Vagina (tissue), 2 donors: ENCODE measurements at places on chromosomes 7 and 10. TPM values are rescaled to one million over a fixed set of nuclear protein-coding genes. Genes with fewer than 3 reads are reported as not detected.
A peak's percentile ranks its signal among the peaks of the same experiment; 100 is the strongest.

The FFAR4 gene
- 1.5 TPM for total RNA-seq

- no peak for DNase-seq
These were observed 193.8 kb upstream of the KLF6 start for GRCh38 chr10:3978761-3979160.

DNA sequence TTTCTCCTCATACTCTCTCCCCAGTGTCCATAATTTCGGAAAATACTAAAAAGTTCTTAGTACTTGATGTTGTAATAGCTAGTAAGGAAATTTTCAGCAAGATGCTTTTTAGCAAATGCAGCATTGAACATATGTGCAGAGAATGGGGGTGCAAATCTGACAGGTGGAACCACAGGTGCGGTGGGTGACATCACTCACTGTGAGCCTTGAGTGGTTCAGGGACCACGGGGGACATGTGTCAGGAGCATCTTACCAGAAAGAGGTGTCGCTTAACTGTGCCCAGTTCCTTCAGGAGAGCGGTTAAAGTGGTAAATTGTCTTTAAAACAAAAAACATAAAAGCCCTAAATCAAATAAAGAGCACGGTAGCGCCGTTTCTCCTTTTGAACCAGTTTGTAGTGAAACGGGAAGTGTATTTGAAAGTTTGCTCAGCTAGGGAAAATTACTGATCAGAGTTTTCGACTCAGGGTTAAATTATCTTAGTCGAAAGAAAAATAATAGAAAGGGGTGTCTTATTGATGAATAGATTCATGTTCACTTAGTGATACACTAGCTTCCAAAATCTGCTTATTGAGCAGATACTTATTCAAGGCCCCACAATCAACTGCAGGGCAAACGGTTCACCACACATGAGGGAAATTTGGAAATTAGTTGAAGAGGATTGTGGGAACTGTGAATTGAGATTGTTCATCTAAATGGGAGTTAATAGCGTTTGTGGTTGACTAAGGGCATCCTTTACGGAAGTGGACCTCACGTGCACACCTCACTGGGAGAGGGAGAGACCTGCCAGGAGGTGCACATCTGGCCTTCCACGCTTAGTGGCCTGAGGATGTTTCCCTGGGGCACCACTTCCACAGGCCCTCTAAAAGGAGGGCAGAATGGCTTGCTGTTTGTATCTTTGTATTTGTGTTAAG is 12.7 kb downstream of the CUL1 start:
- DNase-seq = no peak

GRCh38 chr7:135645296-135645904 is 16.9 kb upstream of the STMP1 start:
- no peak for DNase-seq

GRCh38 chr10:84683980-84684740 is 355.8 kb downstream of the CCSER2 start:
- DNase-seq = peak; percentile 67

GRCh38 chr7:158094671-158095226 is 492.9 kb downstream of the PTPRN2 start:
- DNase-seq = no peak

DNA sequence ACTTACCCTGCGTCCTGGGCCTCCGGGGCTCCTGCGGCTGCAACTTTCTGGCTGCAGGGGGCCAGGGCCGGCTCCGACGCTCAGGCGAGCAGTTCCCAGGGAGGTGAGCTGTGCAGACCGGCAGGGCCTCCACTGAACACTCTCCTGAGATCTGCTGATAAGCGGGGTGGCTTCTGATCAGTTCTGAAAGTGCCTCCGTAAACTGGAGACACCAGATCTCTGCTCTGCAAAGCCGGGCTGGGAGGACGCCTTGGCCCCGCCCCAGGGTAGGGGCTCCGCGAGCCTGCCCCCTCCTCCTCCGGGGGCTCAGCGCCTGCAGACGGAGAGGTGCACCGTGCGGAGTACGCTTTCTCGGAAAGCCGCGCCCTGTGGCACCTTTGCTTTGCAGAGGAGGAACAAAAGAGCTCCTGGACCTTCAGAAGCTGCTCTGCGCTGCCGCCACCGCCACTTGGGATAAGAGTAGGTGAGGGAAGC is 141.3 kb upstream of the VKORC1L1 start:
- DNase-seq = no peak

The SPDYE6 gene
- total RNA-seq = not detected

The VIPR2 gene
- total RNA-seq = 11.3 TPM

DNA sequence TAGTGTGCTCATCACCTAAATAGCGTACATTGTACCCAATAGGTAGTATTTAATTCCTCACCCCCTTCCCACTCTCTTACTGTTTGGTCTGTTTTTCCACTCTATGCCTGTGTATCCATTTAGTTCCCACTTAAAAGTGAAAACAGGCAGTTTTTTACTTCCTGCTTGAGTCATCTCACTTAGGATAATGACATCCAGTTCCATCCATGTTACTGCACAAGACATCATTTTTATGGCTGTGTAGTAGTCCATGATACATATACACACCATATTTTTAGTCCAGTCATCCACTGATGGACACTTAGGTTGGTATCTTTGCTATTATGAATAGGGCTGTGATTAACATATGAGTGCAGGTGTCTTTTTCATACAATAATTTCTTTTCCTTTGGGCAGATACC is 10.1 kb downstream of the STK17A start:
- DNase-seq = no peak

DNA sequence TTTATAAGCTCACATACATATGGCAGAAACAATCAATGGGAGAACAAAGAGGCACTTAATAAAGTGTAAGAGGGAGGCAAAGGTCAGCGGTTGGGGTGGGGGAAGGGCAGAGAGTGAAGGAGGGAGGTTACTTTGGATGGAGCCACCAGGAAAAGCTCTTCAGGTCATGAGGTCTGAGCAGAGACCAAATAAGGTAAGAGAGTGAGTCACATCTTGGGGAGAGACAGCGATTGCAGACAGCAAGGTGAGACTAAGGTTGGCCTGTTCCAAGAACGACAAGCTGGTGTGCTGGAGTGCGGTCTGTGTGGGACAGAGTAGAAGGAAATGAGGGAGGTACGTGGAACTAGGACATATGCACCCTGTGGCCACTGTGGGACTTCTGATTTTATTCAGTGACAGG is 74.3 kb upstream of the TOMM7 start:
- no peak for DNase-seq

DNA sequence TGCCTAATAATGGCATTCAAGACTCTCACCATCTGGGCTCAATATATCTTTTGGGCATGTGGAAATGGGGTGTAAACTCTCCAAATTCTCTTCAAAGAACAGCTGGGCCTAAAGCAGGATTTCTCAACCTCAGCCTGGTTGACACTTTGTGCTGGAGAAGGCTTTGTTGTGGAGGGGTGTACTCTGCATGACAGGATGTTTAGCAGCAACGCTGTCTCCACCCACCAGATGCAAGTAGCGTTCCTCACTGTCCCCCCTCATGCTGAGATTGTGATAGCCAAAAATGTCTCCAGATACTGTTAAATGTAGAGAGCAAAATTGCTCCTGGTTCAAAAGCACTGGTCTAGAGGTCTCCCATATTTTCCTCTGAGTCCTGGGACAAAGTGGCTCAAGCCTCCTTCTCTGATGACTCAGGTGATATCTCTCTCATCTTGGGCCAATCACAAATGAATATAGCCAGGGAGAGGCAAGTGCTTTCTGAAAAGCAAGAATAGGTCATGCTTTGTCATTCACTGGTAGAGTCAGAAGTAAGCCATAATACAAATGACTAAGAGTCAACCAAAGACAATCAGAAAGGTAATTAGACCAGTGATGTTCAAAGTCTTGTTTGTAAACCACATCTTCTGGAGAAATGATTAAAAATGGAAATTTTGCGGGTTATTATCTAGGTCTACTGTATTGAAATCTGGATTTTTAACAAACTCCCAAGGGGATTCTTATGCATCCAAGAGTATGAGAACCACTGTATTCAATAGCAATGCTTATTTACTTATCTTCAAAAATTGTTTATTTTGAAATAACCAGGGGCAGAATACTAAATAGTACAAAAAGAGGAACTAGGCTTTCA is 330.8 kb downstream of the PTEN start:
- no peak for DNase-seq

- no peak for DNase-seq
These were observed 12.8 kb downstream of the NOS3 start for GRCh38 chr7:151003572-151003971.

DNA sequence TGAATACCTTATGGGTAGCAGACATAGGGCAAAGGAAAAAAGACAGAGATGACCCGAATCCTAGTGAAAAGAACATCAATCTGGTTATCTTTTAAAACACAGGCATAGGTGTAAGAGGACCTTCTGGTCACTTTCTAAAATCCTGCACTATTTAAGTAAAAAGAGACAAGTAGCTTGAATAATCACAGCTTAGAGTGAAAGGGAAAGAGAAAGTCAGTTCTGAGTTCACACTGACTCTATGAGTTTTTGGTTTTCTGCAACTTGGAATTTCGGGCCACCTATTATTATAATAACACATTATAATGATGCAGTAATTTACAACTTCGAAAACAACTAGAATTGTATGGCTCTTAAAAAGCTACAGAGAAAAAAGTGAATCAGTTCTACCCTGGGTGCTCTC is 247.8 kb downstream of the DOCK4 start:
- DNase-seq = no peak

DNA sequence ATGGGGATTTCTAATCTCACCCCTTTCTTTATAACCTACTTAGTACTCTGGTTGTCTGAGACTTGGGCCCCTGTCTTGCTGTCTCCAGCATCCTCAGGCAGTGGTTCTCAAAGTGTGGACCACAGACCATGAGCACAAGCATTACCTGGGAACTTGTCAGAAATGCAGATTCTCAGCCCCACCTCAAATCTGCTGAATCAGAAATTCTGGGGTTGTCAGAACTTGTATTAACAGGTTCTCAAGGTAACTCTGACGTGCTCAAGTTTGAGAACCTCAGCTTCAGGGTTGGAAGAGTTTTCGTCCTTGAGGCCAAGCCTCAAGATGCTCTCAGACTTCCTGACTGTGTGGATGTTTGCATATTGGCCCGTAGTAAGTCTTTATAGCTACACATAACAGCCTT is 97.4 kb downstream of the REEP3 start:
- DNase-seq = no peak

DNA sequence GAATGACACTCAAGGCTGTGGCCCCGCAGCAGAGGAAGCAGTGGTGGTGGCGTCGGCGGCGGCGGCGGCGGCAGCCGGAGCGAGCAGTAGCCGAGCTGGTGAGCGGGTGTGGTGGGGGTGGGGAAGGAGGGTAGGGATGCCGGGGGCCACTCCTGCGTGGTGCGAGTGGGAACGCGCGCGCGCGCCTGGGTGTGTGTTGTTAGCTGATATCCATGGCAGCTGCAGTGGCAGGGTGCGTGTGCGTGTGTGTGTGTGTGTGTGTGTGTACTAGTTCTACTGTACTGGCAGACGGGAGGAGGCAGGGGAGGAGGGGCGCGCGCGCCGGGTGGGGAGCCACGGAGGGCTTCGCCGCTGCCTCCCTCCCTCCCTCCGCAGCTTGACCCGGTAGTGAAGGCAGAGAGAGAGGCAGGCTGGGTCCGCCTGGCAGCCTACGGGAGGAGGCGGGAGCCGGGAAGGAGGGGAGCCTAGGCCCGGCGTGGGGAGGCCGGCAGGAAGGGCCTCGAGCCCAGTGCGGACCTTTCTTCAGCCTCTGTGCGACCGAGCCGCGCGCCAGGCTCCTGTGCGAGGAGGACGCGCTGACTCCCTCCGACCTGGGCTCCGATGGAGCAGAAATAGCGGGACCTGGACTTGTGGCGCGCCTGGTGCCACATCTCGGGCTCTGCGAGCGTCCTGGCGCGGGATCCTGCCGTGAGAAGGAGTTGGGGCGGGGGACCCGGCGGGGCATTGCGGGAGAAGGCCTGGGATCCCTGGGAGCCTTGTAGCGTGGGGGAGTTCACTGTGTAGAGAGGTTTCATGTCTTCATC is at the start of gene MAGI2:
MAGI2 (minus strand) TSS at position 110 of the 803 bp plus-strand sequence. CDS start 347 bp downstream, outside the sequence.
- DNase-seq = no peak

- DNase-seq = no peak
These were observed 21.7 kb upstream of the RET start for GRCh38 chr10:43055217-43055616.

- no peak for DNase-seq
These were observed 18.3 kb downstream of the INPP5A start for GRCh38 chr10:132555648-132556575.

DNA sequence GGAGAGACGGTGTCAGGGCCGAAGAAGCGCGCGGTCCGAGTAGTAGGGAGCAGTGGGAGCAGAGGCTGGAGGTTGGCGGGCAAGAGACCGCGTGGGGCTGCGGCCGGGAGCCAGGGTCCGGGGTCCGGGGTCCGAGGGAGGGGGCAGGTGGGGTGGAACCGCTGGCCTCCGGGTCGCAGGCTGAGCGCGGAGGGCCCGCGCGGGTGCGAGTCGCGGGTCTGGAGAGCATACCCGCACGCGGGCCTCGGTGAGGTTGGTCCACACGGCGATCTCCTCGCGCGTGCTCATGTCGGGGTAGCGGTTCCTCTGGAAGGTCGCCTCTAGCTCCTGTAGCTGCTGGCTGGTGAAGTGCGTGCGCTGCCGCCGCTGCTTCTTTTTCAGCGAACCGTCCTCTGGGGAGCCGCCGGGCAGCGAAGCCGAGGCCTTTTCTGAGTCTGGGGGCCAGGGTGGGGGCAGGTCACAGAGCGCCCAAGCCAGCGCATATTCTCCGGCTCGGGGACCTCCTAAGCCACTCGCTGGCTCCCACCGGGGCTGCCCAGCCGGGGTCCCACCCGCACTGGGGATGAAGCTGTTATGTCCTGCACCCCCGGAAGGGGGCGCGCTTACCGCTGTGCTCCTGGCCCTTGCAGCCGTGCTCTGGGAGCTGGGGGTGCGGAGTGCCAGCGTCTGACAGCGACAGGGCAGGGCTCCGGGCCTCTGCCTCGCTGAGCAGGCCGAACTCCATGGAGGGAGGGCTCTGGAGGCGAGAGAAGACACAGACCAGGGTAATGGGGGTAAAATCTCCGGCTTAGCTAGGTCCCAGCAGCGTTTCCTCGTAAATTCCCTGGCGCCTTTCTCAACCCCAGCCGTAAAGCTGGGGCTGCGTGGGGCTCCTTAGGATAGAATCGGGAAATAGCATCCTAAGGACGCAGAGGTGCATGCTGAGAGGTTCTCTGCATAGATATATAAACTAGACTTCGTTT is 5.5 kb downstream of the ELOVL3 start:
- DNase-seq = no peak

- no peak for DNase-seq
These were observed 38.8 kb downstream of the SLC29A3 start for GRCh38 chr10:71357792-71358265.

GRCh38 chr7:30411173-30411572 is 67.4 kb downstream of the NOD1 start:
- no peak for DNase-seq

The MRPL43 gene
- total RNA-seq = 85.4 TPM

GRCh38 chr7:157969995-157970394 is 617.6 kb downstream of the PTPRN2 start:
- no peak for DNase-seq

DNA sequence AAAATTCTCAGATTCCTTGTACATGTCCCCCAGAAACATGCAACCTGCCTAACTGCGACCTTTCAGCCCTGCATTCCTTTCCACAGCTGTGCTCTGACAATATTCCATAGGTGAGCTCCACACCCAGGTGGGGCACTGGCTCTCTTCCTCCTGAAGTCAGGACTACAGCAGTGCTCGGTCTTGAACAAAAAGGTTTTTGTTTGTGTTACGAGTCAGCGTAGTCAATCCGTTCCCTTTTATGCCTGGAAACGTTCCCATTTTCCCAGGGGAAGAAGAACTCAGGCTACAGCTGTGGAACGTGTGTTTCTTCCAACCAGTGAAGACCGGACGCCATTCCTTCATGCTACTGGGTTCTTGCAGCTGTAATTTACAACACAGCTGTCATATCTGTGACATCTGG is 52.4 kb upstream of the PFKP start:
- no peak for DNase-seq

The CLRN3 gene
- not detected for total RNA-seq

The CCDC3 gene
- total RNA-seq = 12.8 TPM
